ENCODE measurements at places on chromosomes 1 and 21. TPM values are rescaled to one million over a fixed set of nuclear protein-coding genes. Genes with fewer than 3 reads are reported as not detected.

DNA sequence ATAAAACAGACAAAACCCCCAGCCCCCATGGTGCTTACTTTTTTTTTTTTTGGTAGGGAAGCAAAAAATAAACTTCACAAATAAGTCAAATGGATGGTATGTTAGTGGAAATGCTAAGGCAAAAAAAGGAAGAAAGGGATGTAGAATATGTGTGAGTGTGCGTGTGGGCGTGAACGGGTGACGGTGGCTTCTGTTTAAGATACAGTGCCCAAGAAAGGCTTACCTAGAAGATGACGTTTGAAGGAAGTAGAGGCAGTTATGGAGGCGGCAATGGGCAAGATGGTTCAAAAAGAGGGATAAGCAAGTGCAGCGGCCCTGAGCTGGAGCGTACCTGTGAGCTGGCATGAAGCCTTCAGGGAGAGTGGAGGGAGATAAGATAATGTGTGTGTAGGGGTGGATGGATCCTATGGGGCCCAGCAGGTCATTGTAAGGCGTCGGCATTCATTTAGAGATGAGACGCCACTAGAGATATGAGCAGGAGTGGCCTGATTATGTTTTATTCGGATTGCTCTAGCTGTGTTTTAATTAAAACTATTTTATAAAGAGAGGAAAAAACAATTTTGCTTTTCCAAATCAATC, 19.9 kb downstream of the LEPR start:
- H3K27me3 ChIP-seq, result no peaks in the 10 kb centered on the region
- H3K36me3 ChIP-seq, result peaks cover 7% of the 10 kb centered on the region
- no peak overlapping the region for H3K4me3 ChIP-seq
- peaks cover 5% of the 10 kb centered on the region for H3K4me1 ChIP-seq

- no peaks in the 10 kb centered on the region for H3K27me3 ChIP-seq
- DNase-seq, result no peak
- no peak overlapping the region for H3K27ac ChIP-seq
- no peak overlapping the region for H3K4me3 ChIP-seq
- H3K36me3 ChIP-seq, result peaks cover 11% of the 10 kb centered on the region
These were observed 17.1 kb downstream of the VN1R5 start for GRCh38 chr1:247273013-247273412.

FAM177B gene
- total RNA-seq, result not detected

DNA sequence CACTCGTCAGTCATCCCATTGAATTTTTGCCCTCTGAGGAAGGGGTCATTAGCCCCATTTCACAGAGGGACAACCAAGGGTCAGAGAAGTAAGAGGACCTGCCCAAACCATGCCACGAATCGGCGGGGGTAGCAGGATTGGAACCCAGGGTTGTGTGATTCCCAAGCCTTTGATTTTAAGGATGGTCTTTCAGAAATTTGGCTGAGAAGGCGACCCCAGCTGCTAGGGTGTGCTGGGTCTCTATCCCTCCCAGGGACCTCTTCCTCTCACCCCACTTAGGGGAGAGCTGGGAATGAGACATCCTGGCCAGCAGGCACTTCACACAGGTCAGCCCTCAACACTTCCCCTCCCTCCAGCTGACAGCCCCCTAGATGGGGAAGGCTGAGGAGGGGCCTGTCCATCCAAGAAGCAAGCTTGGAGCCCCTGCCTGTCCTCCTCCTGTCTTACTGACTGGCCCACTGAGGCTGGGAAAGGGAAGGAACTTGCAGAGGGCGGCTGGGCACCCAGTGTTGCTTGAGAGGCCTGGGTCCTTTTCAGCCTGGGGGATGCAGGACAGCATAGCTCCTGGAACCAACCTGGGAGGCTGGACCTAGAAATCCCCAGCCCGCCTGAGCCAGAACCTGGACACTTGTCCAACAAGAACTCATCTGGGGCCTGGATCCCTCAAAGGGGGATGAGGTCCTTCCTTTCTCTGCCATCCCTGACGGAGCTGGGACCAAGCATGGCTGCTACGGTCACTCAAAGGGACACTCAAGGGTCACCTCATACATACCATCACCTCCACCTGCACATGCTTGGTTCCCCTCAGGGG, 1.7 kb downstream of the SDC3 start:
- H3K4me1 ChIP-seq, result peaks cover 5% of the 10 kb centered on the region
- H3K27ac ChIP-seq, result no peak overlapping the region
- H3K36me3 ChIP-seq, result no peaks in the 10 kb centered on the region
- H3K4me3 ChIP-seq, result peak overlapping the region; percentile 91
- DNase-seq, result no peak
- no peaks in the 10 kb centered on the region for H3K27me3 ChIP-seq

GRCh38 chr21:37184784-37185593, 82.1 kb downstream of the VPS26C start:
- H3K36me3 ChIP-seq, result peaks cover 5% of the 10 kb centered on the region
- H3K27me3 ChIP-seq, result no peaks in the 10 kb centered on the region
- no peaks in the 10 kb centered on the region for H3K4me1 ChIP-seq
- H3K4me3 ChIP-seq, result no peak overlapping the region
- no peak for DNase-seq

- no peak for DNase-seq
- H3K4me3 ChIP-seq, result no peak overlapping the region
- H3K27me3 ChIP-seq, result no peaks in the 10 kb centered on the region
- no peaks in the 10 kb centered on the region for H3K4me1 ChIP-seq
- no peaks in the 10 kb centered on the region for H3K36me3 ChIP-seq
These were observed 612.6 kb downstream of the MRPL39 start for GRCh38 chr21:24994717-24995116.

DNA sequence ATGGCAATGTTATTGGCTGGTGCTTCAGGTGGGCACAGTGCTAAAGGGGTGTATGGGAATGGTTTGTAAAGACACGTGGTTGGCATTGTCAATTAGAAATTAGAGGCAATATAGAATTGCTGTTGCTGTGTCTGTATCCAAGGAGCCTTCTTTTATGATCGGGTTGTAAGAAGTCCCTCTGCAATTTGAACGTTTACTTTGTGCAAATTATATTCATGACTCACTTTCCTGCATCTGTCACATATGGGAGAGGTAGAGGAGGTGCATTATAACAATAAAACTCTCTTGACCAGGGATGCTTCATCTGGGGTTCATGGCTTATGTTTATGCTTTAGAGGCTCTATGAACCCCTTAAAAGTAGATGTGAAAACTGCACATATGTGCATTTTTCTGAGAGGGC, 130.4 kb upstream of the DNAH14 start:
- no peak overlapping the region for H3K27ac ChIP-seq
- H3K36me3 ChIP-seq, result no peaks in the 10 kb centered on the region
- no peaks in the 10 kb centered on the region for H3K27me3 ChIP-seq
- H3K4me3 ChIP-seq, result no peak overlapping the region

DNA sequence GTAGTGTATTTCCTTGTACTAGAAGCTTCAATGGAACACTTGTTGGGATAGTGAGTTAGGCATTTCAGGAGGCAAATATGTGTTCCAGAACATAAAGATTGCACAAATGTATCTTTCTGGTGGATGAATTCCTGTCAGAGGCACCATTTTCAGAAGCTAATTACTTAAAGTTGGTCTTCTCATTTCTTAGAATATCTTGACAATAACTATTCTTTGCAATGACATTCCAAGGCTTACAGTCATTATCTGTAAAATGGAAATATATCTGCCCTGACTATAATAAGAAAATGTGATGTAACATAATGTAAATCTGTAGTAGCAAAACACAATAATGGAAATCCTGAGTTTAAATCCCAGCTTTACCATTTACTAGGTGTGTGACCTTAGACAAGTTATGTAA, 2.7 kb downstream of the VCAM1 start:
- no peak for DNase-seq
- no peaks in the 10 kb centered on the region for H3K4me1 ChIP-seq
- no peak overlapping the region for H3K27ac ChIP-seq
- H3K4me3 ChIP-seq, result no peak overlapping the region
- no peaks in the 10 kb centered on the region for H3K36me3 ChIP-seq

RHD gene
- 1.6 TPM for total RNA-seq

GRCh38 chr1:8545078-8545477, 227.2 kb downstream of the SLC45A1 start:
- no peak overlapping the region for H3K4me3 ChIP-seq
- no peak for DNase-seq
- peaks cover 27% of the 10 kb centered on the region for H3K36me3 ChIP-seq
- no peaks in the 10 kb centered on the region for H3K27me3 ChIP-seq

- no peak overlapping the region for H3K4me3 ChIP-seq
- DNase-seq, result no peak
- no peaks in the 10 kb centered on the region for H3K36me3 ChIP-seq
- no peaks in the 10 kb centered on the region for H3K4me1 ChIP-seq
- no peaks in the 10 kb centered on the region for H3K27me3 ChIP-seq
- no peak overlapping the region for H3K27ac ChIP-seq
These were observed 52.8 kb downstream of the FHAD1 start for GRCh38 chr1:15299806-15300205.

DNA sequence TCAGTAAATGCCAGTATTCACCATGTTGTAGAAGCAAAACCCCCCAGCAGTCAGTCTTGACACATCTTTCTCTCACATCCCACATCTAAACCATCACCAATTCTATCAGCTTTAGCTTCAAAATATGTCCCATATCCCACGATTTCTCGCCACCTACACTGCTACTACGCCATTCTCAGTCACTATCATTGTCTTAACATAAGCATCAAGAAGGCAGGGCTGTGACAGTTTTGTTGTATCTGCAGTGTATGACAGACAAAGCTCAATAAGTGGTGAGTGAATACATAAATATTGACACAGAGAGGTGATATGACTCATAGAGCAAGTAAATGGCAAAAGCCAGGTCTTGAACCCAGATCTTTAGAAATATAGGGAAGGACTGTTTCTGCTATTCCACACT, 59.9 kb downstream of the JAK1 start:
- H3K27me3 ChIP-seq, result no peaks in the 10 kb centered on the region
- no peak for DNase-seq
- no peaks in the 10 kb centered on the region for H3K4me1 ChIP-seq
- no peak overlapping the region for H3K27ac ChIP-seq
- H3K36me3 ChIP-seq, result no peaks in the 10 kb centered on the region
- H3K4me3 ChIP-seq, result no peak overlapping the region

IL10 gene
- not detected for total RNA-seq

DNA sequence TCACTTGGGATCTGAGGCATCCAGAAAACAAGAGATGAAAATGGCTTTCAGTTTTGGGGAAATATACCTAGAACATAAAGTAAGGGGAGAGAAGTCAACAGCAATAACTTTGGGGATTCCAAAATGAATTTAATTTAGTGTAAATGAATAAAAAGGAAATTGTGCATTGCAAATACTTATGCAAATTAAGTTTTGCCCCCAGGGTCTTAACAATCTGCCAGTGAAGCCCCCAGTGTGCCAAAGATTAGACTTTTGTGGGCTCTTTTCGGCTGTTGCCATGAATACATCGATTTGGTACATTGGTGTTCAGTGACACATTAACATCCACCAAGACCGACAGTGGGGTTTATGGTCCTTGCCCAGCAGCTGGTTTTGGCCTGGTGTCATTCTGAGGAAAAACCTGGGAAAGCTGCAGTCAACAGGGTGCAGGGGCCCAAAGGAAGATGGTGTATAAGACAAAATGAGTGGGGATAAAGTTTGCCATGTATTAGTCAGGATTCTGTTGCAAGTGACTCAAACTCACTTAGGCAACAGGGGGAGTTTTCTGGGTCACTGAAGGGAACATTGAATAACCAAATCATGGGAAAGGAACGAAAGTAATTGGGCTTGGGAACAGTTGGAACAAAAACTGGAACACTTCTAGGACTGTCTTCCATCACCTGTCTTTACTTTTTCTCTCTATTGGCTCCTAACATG, 30.2 kb upstream of the IGSF3 start:
- no peak for DNase-seq
- H3K4me3 ChIP-seq, result no peak overlapping the region
- peaks cover 10% of the 10 kb centered on the region for H3K4me1 ChIP-seq
- no peaks in the 10 kb centered on the region for H3K27me3 ChIP-seq
- H3K27ac ChIP-seq, result no peak overlapping the region
- H3K36me3 ChIP-seq, result no peaks in the 10 kb centered on the region

NTMT2 gene
- total RNA-seq, result not detected

DNA sequence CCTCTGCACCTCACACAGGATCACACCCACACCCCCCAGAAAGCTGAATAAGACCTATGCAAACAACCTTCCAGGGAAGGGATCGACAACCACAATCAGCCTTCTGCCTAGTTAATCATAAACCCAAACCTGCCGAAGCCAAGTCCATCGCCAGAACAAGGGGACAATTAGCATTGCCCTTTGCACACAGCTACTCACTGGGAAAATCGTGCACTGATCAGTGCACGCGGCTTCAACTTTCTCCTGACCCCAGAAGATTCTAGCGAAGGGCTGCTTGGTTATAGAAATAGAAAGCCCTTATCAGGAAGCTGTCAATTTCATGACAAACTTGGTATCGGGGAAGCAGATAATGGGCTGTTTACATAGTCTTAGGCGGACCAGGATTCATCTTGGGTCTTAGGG, 29.5 kb downstream of the RUNX1 start:
- no peak overlapping the region for H3K27ac ChIP-seq
- no peaks in the 10 kb centered on the region for H3K4me1 ChIP-seq
- no peak for DNase-seq
- no peaks in the 10 kb centered on the region for H3K36me3 ChIP-seq
- no peak overlapping the region for H3K4me3 ChIP-seq

DNA sequence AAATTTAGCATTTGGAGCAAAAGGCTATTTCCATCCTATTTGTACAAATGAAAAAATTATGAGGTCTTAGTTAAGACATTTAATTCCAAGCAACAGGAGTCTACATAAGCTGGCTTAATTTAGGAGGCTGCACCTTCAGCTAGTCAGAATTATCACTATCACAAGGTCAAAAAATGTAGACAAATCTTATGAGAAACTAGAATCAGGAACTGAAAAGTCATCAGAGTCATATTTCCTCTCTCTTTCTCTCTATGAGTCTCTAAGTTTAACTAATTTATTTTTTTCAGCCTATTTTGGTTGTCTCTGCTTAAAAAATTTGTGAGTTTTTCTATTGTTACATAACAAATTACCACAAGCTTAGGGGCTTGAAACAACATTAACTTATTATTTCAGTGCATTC, 807.1 kb upstream of the PRMT6 start:
- no peaks in the 10 kb centered on the region for H3K4me1 ChIP-seq
- H3K27ac ChIP-seq, result no peak overlapping the region
- no peak for DNase-seq
- no peaks in the 10 kb centered on the region for H3K36me3 ChIP-seq
- H3K27me3 ChIP-seq, result no peaks in the 10 kb centered on the region

TCHHL1 gene
- total RNA-seq, result not detected

DNA sequence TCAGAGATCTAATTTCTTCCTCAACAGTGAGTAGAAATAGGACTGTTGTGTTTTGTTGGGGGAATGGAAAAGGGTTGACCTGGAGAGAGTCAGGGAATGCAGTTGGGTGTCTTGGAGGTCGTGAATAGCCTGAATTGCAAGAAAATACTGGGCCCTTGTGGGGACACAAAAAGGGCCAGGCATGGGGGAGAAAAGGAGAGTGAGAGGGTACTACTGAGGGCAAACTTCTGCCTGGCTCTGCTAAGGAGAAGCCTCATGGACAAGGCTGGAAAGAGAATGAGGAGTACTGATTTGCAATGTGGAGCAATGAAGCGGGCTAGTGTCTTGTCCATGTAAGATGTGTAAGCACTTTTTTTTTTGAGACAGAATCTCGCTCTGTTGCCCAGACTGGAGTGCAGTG, 96.2 kb upstream of the IRF2BP2 start:
- no peak overlapping the region for H3K4me3 ChIP-seq
- no peak overlapping the region for H3K27ac ChIP-seq
- DNase-seq, result no peak
- H3K27me3 ChIP-seq, result no peaks in the 10 kb centered on the region
- H3K36me3 ChIP-seq, result no peaks in the 10 kb centered on the region

GRCh38 chr1:107776900-107777663, 187.9 kb downstream of the VAV3 start:
- H3K36me3 ChIP-seq, result no peaks in the 10 kb centered on the region
- H3K27me3 ChIP-seq, result no peaks in the 10 kb centered on the region
- H3K4me3 ChIP-seq, result no peak overlapping the region

- H3K36me3 ChIP-seq, result peaks cover 14% of the 10 kb centered on the region
- H3K27ac ChIP-seq, result no peak overlapping the region
- no peaks in the 10 kb centered on the region for H3K4me1 ChIP-seq
- H3K27me3 ChIP-seq, result no peaks in the 10 kb centered on the region
- H3K4me3 ChIP-seq, result no peak overlapping the region
These were observed 8.8 kb upstream of the TGFB2 start for GRCh38 chr1:218336328-218336727.

Measured in H9 (cell line).